ENCODE measurements at places on chromosomes 7 and 10.

DNA sequence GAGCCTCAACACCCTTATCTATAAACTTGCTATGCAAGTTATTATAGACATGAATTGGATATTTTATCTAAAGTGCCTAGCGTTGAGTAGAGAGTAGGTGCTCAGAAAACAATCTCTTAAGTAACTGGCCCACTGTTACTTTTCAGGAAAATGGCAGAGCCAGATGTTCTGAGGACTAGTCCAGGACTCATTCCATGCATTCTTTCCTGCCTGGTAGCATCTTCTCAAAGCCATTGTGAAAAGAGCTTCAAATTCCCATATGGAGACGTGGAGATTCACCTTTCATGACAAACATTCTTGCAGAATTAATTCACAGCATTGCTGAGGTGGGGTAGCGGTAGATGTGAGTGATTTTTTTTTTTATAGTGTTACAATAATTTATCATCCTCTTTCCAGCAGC lies 35.9 kb upstream of the ITPRID1 start:
- no peak for DNase-seq

GRCh38 chr10:51834548-51834947 lies 135.2 kb upstream of the CSTF2T start:
- DNase-seq, result no peak

GRCh38 chr10:34373211-34373610 lies 441.9 kb downstream of the PARD3 start:
- DNase-seq, result no peak

- no peak for DNase-seq
These were observed 35.0 kb downstream of the LAMB4 start for GRCh38 chr7:108094933-108095710.

- no peak for DNase-seq
These were observed 40.1 kb downstream of the REEP3 start for GRCh38 chr10:63561341-63561740.

DNA sequence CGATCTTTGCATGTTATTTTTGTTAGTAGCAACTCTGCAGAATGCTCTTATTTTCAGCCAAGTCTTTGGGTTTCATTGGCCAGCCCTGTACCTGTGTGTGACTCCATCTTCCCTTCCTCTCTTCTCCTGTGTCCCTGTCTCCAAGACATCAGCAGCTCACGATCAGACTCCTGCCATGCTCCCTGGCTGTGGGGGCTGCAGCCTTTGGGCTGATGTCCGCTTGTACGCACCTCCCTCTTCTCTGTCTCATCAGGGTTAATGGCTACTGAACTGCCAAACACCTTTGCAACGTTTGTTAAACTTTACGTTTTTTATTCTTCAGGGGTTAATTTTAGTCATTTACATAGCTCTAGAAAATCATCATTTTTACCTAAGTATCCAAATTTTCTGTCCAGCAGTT lies 103.5 kb upstream of the RET start:
- DNase-seq, result no peak

DNA sequence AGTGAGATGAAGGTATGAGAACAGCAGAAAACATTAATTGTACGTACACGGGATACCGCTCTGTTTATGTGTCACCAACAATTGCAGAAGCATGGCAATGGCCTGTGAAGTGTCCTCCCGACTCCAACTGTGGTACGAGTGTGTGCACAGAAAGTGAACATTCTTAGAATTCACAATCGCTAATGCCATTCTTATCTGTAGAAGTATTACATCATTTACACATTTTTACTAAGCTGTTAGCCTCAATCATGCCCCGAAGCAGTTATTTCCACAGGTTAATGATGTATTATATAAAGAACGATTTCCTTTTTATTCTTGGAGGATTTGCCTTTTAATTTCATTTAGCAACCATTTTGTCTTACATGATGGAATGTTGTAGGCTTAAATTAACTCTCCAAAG lies 103.4 kb downstream of the EVX1 start:
- no peak for DNase-seq

GRCh38 chr10:60901561-60902235 lies 42.3 kb downstream of the RHOBTB1 start:
- DNase-seq, result no peak
